ENCODE measurements at places on chromosomes 5 and 9. TPM values are rescaled to one million over a fixed set of nuclear protein-coding genes. Genes with fewer than 3 reads are reported as not detected.

STK10 gene
- polyA plus RNA-seq = 18.5 TPM

SAXO1 gene
- 0.46 TPM for polyA plus RNA-seq

STK32A gene
- 17.7 TPM for polyA plus RNA-seq

RNF208 gene
- polyA plus RNA-seq = 3.2 TPM

RORB gene
- 0.25 TPM for polyA plus RNA-seq

ANKRD31 gene
- polyA plus RNA-seq = 0.48 TPM

SH2D3C gene
- 14.4 TPM for polyA plus RNA-seq

QRFP gene
- polyA plus RNA-seq = 0.37 TPM

LCNL1 gene
- 0.45 TPM for polyA plus RNA-seq

MOB3B gene
- 27.1 TPM for polyA plus RNA-seq

GTF3C4 gene
- polyA plus RNA-seq = 28.3 TPM

HARS2 gene
- 55.7 TPM for polyA plus RNA-seq

TOR1A gene
- polyA plus RNA-seq = 42.8 TPM

SPATA24 gene
- polyA plus RNA-seq = 14.4 TPM

SPINK7 gene
- polyA plus RNA-seq = 0.19 TPM

LHX2 gene
- polyA plus RNA-seq = 0.24 TPM

FBLL1 gene
- polyA plus RNA-seq = 1.1 TPM

NR6A1 gene
- 1.4 TPM for polyA plus RNA-seq

SLCO6A1 gene
- not detected for polyA plus RNA-seq

RUSC2 gene
- polyA plus RNA-seq = 19.0 TPM

NIPAL4 gene
- polyA plus RNA-seq = 0.07 TPM
